ENCODE measurements at places on chromosomes 5 and 9.

GRCh38 chr5:171207256-171207847 lies 101.7 kb upstream of the TLX3 start:
- no peak for DNase-seq

DNA sequence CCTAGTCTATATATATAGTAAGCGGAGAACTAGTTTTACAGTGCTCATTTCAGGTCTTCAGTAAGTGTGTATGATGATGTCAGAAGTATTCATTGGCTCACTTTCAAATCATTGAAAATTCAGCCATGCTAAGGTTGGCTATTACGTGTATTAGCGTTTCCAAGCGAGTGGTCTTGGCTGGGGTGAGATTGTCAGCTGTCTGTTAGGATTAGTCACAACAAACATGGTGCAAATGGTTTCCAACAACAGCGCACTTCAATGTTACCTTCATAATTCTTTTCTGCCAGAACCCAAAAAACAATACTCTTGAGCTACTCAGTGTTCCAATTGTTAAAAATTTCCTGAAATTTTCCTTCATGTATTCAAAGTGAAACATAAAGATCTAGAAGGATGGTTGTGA lies 283.0 kb downstream of the AOPEP start:
- no peak for DNase-seq

- DNase-seq, result no peak
Measured at GRCh38 chr9:86034863-86035734, 64.3 kb downstream of the GOLM1 start.

- DNase-seq, result no peak
Measured at GRCh38 chr5:137761566-137761965, 7.4 kb upstream of the HNRNPA0 start.

DNA sequence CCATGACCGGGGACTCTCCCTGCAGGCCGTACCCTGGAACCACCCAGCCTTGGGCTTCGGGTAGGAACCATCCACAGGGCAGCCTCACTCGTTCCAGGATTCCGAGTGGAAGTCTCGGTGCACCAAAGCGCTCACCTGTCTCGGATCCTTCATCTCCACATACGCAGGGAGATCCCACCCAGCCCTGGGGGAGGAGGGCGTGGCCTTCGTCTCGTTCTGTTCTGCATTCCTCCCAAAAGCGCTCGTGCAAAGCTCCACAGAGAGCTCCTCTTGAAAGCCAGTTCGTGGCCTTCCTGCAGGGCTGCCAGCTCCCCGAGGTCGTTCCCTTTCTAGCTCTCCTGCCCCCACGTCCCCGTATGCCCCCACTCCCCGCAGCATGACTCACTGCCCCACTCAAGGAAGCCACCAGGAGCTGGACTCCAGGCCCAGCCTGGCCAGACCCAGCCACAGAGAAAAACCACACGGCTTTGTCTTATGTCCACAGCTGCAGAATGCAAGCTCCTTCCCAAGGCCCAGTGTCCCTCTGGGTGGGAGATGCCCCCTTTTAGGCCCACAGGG lies 65.0 kb upstream of the SARDH start:
- DNase-seq, result no peak

DNA sequence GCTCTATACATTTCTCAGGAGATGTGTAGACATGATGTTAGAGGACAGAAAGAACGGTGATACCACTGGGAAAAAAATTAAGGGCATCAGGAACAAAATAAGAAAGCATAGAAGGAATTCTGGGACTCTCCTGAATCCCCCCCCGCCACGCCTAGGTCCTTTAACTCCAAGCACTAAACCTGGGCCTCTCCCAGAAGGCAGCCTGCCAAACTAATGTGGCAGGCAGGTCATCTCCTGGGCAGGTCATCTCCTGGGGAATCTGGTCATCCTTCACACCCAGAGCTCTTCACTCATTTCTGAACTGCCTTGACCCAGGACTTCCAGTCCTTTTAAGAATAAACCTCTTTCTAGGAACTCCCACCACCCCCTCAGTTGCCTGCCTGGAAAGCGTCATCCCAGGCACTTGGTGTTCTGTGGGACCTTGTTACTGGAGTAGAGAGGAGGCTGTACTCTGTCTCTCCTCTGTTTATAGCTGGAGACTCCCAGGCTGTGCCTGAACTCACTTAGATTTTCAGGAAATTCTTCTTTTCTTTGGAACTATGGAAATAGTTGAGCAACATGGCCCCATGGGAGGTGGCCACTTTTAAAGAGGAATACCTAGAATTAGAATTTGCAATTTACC lies 24.1 kb downstream of the PSAT1 start:
- no peak for DNase-seq

- DNase-seq, result no peak
Measured at GRCh38 chr5:10109299-10109698, 140.4 kb downstream of the ATPSCKMT start.
